ENCODE measurements at places on chromosomes 12 and 14.

DNA sequence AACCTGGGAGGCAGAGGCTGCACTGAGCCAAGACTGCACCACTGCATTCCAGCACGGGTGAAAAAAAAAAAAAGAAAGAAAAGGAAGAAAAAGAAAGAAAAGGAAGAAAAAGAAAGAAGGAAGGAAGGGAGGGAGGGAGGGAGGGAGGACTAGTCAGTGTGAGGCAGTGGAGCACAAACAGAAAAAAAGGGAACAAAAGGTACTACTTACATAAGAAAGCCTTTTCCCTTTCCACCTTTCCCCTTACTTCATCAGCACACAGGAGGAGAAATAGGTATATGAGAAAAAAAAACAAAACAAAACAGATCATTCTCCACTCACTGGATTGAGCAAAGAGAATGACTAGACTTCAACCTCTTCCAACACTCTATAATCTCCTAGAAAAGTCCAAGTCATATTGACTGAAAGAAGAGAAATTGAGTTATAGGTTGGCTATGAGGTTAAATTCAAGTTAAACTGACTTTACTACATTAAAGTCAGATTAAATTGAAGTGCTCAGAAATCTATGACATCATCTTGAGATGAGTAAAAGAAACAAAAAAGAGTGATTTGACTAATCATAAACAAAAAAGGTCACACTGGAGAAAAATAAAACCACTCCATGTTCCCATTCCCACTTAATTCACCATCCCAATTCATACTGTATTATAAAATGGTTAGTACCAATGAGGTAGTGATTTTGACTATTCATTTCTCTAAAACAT is 43.6 kb downstream of the NOVA1 start:
- no peak for DNase-seq

DNA sequence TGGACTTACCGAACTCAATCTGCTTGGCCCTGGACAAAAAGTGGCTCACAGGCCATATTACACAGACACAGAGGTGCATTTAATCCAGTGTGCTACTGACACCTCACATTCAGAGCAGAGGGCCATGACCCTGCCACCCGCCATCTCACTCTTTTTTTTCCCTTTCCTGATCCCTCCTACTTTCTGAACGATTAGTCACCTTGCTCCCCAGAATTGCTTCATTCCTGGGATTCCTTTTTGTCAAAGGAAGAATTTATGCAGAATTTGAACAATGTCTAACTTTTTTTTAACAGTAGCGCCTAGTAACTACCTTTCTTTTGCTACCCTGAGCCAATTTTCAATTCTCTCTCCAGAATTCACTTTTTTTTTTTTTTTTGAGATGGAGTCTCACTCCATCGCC is 4.6 kb downstream of the PKP2 start:
- DNase-seq, result no peak

DNA sequence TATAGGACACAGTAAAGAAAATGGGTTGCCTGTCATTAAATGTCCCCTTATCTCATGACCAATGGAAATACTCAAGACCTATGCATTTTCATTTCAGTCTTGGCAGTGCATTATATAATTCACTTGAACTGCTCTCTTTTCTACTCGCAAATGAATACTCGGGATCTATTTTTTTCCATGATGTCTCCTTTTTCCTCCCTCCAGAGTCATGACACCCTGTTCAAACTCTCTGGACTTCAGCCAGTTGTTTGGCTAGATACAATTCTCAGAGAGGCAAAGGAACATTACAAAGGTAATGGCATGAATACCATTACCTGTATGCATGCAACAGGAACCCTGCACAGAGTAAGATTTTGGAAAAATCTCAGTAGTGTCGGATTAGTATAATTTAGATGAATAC is 130.9 kb downstream of the GPR135 start:
- no peak for DNase-seq

DNA sequence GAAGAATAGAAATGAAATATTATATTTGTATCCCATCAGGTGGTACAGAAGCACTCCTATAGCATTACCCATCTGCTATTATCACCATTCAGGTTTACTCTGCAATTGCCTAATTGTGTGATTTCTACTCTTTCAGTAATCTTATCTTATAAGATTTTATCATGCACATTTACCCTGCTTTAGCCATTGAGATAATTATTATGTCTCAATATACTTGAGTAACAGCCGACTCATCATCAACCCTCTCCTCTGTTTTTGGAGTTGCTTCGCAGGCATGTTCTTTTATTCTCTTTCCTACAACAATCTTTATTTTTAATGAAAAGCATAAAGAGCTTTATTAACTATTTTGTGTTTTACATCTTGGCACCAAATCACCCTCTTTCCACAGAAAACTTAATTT is 419.9 kb downstream of the LRIG3 start:
- DNase-seq, result no peak

GRCh38 chr12:65961190-65962035 is 137.1 kb downstream of the HMGA2 start:
- no peak for DNase-seq

DNA sequence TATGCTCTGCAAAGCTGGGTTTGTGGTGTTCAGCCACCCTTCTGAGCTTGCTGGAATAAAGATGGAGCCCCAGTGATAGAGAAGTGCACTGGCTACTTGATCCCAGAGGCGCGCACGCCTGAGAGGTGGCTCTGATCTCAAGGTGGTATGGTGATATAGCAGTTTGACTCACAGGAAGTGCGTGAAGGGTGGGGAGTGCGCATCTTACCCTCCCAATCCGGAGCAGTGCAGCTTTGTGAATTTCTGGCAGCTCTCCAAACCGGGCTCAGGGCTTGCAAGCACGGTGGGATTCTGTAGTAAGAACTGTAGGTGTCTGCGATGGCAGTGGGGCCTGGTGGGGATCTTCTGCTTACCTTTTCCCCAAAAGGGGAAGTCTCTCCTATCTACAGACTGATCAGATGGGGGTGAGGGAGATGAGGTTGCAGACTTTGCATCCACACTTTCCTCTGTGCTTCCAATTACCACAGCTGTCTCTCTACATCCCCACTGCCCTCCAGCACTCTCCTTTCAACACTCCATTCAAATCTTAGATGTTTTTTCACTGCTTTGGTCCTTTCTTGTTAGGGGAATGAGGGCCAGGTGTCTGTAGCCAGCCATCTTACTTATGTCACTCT is 197.4 kb upstream of the SLC38A2 start:
- DNase-seq, result no peak

DNA sequence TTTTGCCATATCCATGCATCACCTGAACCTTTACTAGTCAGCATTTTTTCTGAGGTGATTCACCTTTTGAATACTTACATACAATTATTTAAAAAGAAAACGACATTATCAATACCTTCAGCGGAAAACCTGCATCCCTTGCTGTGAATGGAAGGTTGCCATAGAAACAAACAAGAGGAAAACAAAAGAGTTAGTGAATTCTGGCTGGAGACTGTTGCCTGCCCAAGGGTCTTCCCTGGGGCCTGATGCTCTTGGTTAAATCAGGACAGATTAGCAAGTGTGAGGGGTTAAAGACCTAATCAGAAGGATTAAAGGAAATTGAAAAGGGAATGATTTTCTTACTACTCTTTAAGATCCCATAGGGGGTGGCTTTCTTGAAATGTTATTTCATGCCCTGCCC is 96.0 kb upstream of the WSCD2 start:
- DNase-seq, result no peak

DNA sequence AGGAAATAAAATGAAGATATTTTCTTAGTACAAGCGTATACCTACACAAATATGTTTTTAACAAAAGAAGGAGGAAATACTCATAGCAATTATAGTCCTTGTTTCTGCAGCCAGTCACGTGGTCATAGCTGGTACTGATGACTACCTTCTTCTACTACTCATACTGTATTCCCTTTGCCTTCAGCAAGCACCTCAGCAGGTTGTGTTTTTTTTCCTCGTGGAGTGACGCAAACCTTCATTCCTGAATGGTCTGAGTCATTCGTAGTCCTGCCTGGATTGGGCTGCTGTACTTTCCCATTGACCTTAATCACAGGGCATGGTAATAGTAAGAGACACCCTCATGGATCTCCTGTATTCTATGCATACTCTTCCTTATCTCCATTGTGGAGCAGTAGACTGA is 25.7 kb upstream of the SLC16A7 start:
- DNase-seq, result no peak

GRCh38 chr12:123032736-123033391 is 52.4 kb downstream of the ARL6IP4 start:
- DNase-seq, result peak; percentile 26

DNA sequence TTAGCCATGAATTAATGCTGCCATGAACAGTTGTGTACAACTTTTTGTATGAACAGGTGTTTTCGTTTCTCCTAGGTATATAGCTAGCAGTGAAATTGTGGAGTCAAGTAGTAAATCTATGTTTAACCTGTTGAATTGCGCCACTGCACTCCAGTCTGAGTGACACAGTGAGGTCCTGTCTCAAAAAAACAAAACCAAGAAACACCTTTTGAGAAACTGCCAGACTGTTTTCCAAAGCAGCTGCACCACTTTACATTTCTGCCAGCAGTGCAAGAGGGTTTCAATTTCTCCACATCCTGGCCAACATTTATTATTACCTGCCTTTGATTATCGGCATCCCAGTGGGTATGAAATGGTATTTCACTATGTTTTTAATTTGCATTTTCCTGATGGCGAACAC is 3.3 kb upstream of the PLEKHG3 start:
- peak; percentile 10 for DNase-seq

DNA sequence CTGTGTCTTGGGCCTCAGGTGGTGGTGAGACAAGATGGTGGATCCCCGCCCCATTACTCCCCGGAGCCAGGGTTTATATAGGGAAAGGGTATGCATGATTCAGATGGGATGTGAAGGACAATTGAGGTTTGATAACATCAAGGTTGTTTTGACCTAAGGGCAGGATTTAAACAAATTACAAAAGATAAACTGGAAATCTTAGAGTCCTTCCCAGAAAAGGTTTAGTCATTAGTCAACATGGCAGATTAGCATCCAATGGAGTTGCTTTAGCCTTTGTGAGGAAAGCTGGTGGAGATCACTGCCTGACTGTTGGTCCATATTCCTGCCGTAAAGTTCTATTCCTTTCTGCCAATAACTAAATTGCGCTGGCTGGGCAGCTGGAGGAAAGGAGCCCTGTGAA is 15.6 kb upstream of the FRMD6 start:
- DNase-seq, result no peak

DNA sequence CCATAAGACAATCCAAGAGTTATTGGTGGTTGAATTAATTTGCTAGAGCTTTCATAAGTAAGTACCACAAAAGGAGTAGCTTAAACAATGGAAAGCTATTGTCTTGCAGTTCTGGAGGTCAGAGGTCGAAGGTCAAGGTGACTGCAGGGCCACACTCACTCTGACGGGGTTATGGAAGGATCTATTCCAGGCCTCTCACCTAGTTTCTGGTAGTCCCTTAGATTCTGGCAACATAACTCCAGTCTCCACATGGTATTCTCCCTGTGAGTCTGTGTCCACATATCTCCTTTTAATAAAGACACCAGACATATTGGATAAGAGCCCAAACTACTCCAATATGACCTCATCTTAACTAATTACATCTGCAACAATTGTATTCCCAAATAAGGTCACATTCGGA is 273.4 kb downstream of the FOXN3 start:
- DNase-seq, result no peak

DNA sequence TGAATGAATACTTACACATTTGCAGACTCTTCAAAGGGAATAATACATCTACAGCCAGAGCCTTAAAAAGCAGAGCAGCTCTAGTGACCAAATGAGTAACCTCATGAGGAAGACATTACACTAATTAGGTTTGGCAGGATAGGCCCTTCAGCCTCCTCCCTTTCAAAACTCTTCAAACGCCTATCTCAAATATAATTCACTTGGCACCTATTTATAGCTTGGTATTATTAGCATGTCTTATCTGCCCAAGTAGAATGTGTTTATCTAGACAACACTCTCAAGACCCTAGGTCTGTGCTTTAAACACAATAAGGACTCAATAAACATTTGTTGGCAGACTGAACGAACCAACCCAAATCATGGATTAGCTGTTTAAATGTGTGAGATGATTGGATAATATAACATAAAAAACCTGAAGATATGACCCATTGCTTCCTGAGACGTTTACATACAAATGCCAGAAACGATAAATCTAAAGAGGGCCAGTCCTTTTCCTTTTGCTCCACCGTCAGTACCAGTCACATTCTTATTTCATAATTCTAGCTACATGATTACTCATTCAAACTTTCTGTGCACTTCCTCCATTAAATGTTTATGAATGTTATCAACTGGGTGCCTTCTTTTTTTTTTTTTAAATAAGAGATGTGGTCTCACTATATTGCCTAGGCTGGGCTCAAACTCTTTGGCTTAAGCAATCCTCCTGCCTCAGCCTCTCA is 123.3 kb downstream of the CEP83 start:
- DNase-seq, result no peak

DNA sequence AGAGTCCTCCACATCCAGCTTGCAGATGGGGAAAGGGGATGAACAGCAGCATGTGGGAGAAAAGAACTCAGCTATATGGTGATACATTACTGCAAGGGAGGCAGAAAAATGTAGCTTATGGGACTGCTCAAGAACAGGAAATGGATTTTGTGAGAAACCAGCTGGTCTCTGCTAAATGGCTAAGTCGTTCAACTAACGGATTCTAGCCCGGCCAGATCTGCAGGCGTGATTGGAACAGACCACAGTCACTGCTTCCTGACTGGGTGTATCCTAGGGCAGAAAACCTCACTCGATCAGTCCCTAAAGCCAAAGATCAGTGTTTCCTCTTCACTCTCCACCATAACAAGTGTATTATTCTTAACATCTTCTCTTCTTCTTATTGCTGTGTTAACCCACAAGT is 8.1 kb upstream of the PTGDR start:
- DNase-seq, result no peak

DNA sequence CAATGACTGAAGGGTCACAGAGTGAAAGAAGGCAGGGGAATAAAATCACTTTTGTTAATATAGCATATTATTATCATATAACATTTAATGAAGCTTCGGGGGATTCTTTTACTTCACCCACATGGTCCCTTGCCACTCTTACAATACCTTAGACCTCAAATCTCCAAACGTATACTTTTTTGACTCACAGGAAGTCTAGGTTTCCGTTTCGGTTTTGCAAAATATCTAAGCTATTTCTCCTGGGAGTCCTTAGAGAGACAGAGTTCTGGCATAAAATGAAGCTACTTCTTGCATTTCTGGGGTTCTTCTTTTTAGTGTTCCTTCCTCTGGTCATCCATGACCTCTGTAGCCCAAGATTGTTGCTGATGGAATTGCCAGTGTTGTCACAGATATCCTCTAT is 590.5 kb upstream of the ATP2B1 start:
- DNase-seq, result no peak

- DNase-seq, result peak; percentile 18
These were observed 176.7 kb downstream of the CALM1 start for GRCh38 chr14:90573385-90574105.

DNA sequence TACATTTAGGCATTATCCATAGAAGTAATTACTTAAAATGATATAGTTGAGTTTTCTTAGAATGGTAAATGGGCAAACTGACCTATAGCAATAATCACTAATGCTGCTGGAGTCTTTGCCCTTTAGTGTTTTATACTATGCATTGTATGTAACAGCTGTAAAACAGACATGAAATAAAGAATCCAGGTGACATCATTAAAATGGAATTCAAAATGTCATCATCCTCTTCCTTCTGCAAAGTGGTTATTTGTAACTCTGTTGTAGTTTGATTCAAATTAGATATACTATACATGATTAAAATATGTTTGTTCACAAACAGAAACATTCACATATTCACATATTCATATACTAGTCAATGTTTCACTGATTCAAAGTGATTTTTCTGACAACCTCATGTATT is 598.8 kb downstream of the SLC16A7 start:
- no peak for DNase-seq

GRCh38 chr12:28032811-28033537 is 60.4 kb upstream of the PTHLH start:
- no peak for DNase-seq

- no peak for DNase-seq
These were observed 112.9 kb downstream of the CCDC91 start for GRCh38 chr12:28303192-28303591.
